ENCODE measurements at places on chromosomes 1 and 21. TPM values are rescaled to one million over a fixed set of nuclear protein-coding genes. Genes with fewer than 3 reads are reported as not detected.

- no peak for DNase-seq
Observed at GRCh38 chr21:28269173-28269572, 723.5 kb downstream of the LTN1 start.

Gene MANEAL
- 2.3 TPM for total RNA-seq

DNA sequence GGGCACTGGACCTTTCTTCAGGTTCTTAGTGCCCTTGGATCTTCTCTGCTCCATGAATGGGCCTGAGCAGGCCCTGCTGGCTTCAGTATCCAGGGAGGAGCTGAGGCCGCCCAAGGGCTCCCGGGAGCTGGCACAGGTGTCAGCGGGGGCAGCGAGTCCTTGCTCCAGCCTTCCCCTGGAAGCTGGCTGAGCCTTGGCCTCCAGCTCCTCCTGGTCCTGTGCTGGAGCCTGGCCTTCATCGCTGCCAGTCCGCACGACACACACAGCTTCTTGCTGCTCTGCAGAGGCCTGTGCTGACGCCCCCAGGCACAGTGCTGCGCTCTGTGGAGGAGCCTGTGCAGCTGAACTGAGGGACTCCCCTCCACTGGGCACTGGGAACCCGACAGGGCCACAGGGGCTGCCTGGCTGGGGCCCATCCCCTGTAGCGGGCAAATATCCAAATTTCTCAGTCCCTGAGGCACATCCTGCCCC, 1.7 kb downstream of the SPOCD1 start:
- no peak for DNase-seq

GRCh38 chr1:44035726-44036408, 4.6 kb upstream of the SLC6A9 start:
- DNase-seq, result no peak

Gene CAMK1G
- total RNA-seq, result 0.18 TPM

Gene FCGR2B
- total RNA-seq, result 30.2 TPM

Gene RXFP4
- total RNA-seq, result not detected

- DNase-seq, result no peak
Observed at GRCh38 chr1:77579547-77579946, 102.9 kb downstream of the ZZZ3 start.

Gene TRAF5
- 22.0 TPM for total RNA-seq

DNA sequence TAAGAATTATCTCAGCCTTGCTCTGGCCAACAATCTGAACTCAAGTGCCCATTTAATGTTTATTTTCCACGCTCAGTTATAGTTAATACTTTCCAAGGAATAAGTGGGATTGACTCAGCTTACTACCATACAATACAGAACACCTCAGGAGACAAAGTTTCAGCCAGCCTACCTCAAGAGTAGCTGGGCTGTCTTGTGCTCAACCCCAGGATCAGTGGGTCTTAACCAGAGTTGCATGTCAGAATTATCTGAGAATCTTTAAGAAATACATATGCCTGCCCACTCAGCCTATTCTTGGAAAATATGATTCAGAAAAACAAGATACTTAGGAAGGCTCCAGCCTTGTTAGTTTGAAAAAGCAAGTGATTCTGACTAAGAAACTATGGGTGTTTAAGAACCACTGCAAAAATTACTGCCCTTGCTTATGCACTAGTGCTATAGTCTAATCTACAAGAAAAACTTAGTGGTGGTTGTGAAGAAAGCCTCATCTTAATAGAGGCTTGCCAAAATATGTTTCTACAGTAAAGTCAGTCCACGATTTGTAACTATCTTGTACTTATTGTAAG, 20.4 kb downstream of the CDC7 start:
- DNase-seq, result no peak

Gene KNCN
- not detected for total RNA-seq

Gene TMEM61
- not detected for total RNA-seq

- DNase-seq, result no peak
Observed at GRCh38 chr1:44945967-44946366, 40.4 kb downstream of the EIF2B3 start.

- DNase-seq, result no peak
Observed at GRCh38 chr1:53139951-53140361, 2.5 kb downstream of the SLC1A7 start.

Gene RGS13
- 0.22 TPM for total RNA-seq

Gene CASQ1
- 1.1 TPM for total RNA-seq

DNA sequence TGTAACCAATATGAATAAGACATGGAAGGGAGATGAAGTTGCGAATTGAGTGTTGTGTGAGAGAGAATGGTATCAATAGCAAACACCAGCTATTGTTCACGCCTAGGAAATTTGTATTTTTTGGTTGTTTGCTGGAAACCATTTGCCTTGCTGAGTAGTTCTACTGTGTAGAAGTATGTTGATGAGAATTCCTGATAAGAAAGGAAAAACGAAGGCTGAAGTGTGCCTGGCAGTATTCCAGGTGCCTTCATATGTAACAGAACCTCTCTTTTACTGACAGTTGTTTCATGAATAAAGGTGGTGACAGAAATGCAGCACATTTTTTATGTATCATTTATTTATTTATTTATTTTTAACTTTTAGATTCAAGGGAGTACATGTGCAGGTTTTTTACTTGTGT, 79.5 kb downstream of the SDCCAG8 start:
- no peak for DNase-seq

DNA sequence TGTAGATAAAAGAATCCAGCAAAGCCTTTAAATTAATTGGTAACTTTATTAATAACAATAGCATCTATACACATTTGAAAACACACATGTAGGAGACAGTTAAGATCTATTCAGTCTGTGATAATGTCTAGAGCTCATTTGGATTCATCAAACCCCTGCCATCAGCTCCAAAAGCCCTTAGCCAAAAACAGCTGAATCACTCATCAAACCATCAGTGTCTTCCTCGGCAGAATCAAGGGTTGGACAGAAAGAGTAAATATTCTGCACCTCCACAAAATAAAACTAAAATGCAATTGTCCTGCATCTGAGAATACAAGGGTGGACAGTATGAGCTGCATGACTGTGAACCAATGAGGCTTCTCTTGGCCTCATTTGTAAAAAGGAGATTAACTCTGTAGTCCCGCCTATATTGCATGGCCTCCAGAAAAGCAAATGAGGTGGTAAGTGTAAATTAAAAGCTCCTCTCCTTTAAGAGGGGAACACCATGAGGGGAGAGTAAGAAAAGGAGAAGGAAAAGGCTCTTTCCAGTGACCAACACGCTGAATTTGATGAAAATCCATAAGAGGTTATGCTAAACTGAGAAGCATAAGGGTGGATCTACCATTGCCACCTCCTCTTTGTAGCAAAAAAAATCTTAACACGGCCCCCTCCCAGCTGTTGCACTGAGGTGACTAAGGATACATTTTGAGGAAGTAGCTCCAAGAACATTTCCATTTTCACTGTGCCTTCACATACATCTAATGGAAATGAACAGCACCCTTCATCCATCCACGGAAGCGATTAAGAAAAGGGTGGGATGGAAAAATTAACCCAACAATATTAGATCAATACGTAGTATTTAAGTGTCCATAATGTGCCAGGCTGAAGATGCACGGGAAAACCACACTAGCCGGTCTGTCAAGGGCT, 14.7 kb upstream of the BOLA1 start:
- no peak for DNase-seq

GRCh38 chr1:22107126-22107525, 35.8 kb downstream of the WNT4 start:
- DNase-seq, result no peak

Gene ANGPTL3
- not detected for total RNA-seq

Gene SCAMP3
- total RNA-seq, result 44.0 TPM

DNA sequence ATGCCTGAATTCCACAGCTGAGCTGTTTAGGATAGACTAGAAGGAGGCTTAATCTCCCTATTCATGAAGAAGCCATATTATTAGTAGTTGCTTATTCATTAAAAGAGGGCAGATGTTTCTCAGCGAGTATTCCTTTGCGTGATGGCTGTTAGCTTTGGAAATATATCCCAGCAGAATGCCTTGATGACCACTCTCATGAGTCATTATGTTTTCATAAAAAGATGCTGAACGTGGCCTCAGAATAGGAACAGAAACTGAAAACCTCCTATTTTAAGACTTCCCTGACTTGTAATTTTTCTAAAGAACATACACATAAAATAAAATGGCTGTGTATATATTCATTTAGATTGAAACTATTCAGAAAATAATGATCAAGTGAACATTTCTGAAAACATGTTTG, 9.6 kb upstream of the PLA2G4A start:
- no peak for DNase-seq

- DNase-seq, result no peak
Observed at GRCh38 chr1:225445639-225446594, 18.1 kb upstream of the LBR start.

- no peak for DNase-seq
Observed at GRCh38 chr1:78475888-78476610, 14.7 kb upstream of the PTGFR start.

Gene SPRR4
- not detected for total RNA-seq

Gene THEM5
- total RNA-seq, result not detected

Gene CELA2A
- 0.94 TPM for total RNA-seq

Gene OR2M2
- total RNA-seq, result not detected

GRCh38 chr1:39653546-39654031, 14.1 kb upstream of the HEYL start:
- peak; percentile 91 for DNase-seq

- no peak for DNase-seq
Observed at GRCh38 chr1:186291271-186291670, 83.8 kb downstream of the TPR start.

DNA sequence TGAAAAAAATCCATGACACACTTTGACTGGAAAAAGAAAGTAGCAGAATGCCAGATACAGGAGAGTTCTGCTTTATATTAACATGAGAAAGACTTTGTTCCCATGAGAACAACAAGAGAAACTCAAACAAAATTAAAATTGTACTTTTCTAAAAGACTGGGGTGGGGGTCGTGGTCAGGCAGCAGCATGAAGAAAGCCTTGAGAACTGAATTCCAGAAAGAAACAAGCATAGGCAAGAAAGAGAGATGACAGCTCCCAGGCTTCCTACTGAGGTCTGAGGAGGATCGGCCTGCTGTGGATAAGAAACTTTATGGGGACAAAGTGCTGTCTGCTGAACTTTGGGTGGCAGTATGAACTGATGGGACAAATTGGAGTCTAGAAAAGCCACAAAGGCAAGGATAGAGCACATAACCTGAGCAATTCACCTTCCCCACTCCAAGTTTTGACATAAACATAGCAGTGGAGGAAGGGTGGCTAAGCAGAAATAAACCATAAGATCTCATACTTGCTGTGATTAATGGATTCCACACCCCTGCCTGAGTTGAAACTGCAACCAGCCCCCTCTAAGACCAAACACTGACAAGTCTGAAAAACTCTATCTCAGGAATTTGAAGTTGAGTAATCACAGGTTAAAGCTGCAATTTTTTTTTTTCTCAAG, 43.7 kb downstream of the COL6A1 start:
- no peak for DNase-seq

Gene HSD3B1
- total RNA-seq, result not detected

- DNase-seq, result no peak
Observed at GRCh38 chr21:41615613-41616012, 107.7 kb upstream of the TMPRSS2 start.

DNA sequence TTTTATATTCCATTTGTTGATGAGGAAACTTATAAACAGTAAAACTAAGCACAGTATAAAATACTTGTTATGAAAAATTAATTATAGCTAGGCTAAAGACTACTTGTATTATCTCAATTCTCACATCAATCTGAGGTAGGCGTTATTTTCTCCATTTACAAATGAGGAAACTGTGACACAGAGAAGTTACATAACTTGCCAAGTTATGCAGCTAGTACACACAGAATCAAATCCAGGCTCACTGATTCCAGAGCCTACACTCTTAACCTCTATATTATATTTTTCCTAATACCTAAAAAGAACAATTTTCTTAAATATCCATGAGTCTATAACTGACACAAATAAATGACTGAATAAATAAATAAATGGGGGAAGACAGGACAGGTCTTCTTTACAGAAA, 11.2 kb upstream of the VPS45 start:
- no peak for DNase-seq

GRCh38 chr1:215786997-215787396, 219.9 kb downstream of the KCTD3 start:
- DNase-seq, result no peak

Gene G0S2
- total RNA-seq, result 93.0 TPM

Gene PPIAL4G
- total RNA-seq, result not detected

Gene KCNT2
- total RNA-seq, result 10.6 TPM

GRCh38 chr1:220997791-220998190, 118.5 kb downstream of the HLX start:
- DNase-seq, result no peak

DNA sequence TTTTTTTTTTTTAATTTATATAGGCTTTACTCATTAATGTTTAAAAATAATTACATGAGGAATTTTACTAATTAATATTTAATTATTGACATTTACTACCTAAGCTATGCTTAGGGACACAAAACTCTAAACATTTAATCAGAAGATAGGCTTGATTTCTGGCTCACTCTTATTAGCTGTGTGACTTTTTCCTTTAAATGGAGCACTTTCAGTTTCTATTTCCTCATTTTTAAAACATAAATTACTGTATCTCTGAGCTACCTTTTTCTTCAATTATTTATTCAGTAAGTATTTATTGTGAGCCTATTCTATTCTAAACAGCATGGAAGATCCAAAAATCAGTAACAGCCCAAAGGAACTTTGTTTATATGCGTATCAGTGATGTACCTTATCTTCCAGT, 40.5 kb downstream of the MAP3K7CL start:
- no peak for DNase-seq

Gene RAP1GAP
- 14.7 TPM for total RNA-seq

Measured in sciatic nerve (tissue), 2 donors.